ENCODE measurements at places on chromosomes 3 and 15.

DNA sequence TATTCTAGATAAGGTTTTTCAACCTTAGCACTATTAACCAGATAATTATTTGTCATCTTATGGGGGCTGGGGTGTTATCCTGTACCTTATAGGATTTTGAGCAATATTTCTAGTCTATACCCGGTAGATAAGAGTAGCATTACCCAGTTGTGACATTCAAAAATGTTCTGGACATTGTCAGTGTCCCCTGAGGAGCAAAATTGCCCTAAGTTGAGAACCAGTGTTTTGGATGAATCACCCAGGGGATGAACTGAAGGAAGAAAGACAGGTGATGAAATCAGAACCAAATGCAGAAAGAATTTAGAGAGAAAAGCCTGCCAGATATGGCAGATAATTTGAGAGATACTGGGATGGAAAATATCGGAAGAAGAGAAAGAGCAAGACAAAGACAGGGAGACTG lies 58.2 kb downstream of the KCNH8 start:
- DNase-seq: no peak

GRCh38 chr15:76217029-76217881 lies 94.0 kb downstream of the ETFA start:
- peak; percentile 59 for DNase-seq

DNA sequence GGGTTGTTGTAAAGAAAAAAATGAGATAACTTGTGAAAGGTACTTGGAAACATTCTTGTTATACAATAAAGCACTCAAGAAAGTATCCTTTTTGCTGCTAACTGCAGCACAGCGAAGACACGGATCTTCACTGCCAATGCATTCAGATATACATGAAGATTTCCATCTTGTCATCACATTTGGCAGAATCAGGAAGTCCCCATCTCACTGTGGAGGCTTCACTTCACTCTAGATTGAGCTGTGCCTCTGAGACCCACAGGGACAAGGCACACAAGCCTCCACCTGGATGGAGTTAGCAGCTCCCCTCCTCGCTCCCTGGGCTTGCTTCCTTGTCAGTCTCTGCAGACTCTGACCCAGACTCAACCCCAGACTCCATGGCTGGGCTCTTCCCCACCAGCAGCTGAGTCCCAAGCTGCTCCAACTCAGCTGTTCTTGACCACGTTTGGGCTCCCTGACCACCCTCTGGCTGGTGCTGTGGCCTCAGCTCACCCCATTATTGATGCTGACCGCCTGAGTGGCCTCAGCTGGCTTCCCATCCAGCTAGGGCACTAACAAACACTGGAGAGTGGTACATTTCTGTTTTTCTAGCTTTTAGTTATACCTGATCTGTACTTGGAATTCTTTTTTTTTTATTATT lies 45.4 kb upstream of the SMAD3 start:
- no peak for DNase-seq

GRCh38 chr15:72323752-72324151 lies 3.8 kb upstream of the CELF6 start:
- DNase-seq: no peak

- DNase-seq: peak; percentile 1
These were observed 235.1 kb downstream of the UACA start for GRCh38 chr15:70528270-70528706.

DNA sequence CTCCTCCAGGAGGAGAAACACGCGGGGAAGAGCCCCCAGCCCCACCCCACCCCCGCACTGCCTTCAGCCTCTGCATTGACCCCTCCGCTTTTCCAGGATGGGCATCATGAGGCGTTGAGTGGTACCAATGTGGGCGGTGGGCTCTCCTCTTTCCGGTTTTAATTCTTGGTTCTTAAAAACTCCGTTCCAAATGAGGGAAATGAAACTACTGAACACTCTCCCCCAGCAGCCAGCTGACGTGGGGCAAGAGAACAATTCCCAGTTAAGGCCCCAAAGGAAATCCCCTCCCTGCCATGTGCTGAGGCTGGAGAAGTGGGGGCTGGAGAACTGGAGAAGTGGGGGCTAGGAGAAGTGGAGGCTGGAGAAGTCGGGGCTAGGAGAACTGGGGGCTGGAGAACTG lies 5.3 kb upstream of the NRROS start:
- DNase-seq: no peak

Measured in retina (tissue), 1 donor.